Activated naive CD4-positive, alpha-beta T cell (primary cell): ENCODE measurements at places on chromosomes 13 and 19.

DNA sequence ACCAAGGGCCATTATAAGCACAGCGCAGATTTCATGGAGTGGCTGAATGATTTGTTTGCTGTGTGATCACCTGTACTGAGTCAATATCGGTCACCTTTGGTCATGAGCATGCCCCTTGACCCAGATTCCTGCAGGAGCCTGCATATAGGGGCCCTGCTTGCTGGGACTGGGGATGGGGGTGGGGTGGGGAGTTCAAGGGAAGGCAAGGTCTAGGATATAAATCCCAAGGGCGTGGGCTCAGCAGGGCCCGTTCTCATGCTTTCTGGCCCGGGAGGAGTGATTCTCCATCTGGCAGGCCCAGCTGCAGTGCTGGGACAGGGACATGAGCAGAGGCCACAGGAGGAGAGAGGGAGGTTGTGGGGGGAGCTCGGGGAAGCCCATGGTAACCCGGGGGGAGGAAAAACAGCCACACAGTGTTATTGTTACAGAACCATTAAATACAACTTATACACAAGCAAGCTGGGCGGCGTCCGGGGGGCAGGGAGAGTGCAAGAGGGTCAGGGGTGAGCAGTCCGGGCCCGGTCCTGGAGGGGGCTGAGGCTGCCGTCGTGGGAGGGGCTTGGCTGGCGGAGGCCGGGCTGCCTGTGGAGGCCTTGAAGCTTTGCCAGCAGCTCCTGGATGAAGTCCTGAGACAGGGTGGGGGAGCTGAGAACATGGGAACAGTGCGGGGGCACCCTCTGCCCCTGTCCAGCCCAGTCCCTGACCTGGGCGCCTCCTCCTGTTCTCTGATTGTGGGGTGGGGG lies 5.2 kb downstream of the PPP1R14A start:
- DNase-seq, result no peak

GRCh38 chr19:33416307-33417215 lies 43.1 kb downstream of the CEBPG start:
- DNase-seq, result peak; percentile 58

GRCh38 chr19:36876993-36877938 lies 26.6 kb downstream of the ZNF345 start:
- DNase-seq, result no peak

DNA sequence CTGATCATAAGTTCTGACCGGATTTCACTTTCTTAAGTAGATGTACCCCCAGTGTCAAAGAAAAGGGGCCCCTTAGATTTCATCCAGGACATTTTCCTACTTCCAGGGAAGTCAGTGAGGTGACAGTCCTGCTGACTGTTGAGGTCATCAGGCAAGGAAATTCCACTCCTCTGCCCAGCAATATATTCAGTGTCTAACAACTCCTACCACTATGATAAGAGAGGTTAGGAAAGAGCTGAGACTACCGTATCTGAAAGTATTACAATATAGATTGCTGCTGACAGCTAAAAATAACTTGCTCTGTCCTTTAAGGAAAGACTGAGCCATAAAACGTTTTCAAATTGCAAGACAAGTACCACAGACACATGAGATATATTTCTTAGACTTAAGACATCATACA lies 325.1 kb downstream of the EFNB2 start:
- no peak for DNase-seq

DNA sequence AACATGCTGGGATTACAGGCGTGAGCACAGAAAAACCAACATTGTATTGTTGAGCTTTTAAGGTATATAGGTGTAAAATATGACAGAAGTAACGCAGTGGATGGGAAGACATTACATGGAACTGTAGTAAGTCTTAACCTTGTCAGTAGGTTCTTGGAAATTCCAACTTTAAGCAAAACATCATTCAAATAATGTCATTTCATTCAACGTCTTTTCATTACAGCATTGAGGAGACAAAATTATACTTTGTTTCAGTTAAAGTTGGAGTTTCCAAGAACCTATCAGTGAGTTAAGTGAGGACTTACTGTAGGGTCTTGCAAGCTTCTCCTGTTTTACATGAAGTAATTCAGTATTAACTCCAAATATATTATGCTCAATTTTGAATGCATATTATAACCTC lies 27.0 kb upstream of the GPR183 start:
- no peak for DNase-seq

DNA sequence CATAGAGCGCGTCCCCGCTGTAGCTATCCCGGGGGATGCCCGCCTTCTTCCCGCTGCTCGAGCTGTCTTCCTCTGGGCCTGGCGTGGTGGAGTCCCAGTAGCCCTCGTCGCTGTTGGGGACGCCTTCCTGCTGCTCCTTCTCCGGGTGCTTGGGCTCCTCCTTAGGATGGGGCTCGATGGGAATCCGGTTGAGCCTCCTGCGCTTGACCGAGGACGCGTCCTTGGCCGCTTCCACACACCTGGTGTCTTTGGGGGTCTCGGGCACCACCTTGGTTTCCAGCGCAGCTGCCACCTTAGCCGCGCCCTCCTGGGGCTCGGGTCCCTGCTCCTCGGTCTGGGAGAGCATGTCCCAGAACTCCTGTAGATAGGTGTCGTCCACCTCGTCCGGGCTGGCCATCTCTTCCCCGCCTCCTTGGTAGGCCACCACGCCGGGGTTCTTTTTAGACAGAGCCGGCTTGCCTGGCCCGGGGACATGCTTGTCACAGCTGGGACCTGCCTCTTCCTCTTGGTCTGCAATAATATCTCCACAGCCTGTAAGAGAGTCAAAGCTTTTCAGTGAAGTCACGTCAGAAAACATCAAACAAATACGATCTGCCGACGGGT lies 2.0 kb downstream of the AMER2 start:
- DNase-seq, result no peak

DNA sequence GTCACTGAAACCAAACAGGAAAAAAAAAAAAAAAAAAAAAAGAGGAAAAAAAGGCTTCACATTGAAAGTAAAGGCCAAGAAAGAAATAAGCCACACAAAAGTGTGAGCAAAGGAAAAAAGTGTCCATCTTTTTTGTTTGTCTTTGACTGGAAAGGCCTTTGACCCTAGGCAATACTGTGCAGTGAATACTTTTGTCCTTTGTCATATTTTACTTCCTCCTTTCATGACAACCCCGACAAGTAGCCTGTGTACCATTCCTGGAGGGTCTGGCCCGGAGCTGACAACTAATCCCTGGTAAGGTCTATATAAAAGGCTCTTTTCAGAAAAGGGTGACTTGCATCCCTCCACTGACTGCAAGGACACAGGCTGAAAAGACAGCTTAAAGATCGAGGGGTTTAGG lies 12.9 kb upstream of the MICU2 start:
- no peak for DNase-seq

- no peak for DNase-seq
Measured at GRCh38 chr13:110305949-110306339, 1.0 kb downstream of the COL4A1 start.

GRCh38 chr19:6516659-6517291 lies 14.1 kb upstream of the TNFSF9 start:
- DNase-seq, result peak; percentile 87

GRCh38 chr13:21176982-21177284 lies 475 bp downstream of the MRPL57 start:
- DNase-seq, result no peak

- no peak for DNase-seq
Measured at GRCh38 chr13:20441879-20442278, 83.8 kb downstream of the CRYL1 start.

- DNase-seq, result no peak
Measured at GRCh38 chr19:10981252-10981895, 20.5 kb downstream of the SMARCA4 start.

- DNase-seq, result no peak
Measured at GRCh38 chr13:41289463-41289881, 21.6 kb upstream of the NAA16 start.

DNA sequence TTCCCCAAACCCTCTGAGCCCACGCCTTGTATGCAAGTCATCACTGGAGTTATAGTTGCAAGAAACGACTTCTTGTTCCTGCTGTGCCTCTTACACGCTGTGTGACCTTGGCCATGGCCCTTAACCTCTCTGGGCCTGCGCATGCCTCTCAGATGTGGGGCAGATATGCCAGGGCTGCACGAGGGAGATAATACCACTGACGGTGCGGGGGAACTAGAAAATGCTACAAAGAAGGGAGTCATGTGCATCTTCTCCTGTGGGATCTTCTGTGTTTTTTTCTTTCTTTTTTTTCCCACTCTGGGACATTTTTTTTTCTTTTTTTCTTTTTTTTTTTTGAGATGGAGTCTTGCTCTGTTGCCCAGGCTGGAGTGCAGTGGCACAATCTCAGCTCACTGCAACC lies 4.3 kb upstream of the SAMD1 start:
- DNase-seq, result no peak

GRCh38 chr13:24119626-24120508 lies 40.7 kb upstream of the SPATA13 start:
- DNase-seq, result no peak

DNA sequence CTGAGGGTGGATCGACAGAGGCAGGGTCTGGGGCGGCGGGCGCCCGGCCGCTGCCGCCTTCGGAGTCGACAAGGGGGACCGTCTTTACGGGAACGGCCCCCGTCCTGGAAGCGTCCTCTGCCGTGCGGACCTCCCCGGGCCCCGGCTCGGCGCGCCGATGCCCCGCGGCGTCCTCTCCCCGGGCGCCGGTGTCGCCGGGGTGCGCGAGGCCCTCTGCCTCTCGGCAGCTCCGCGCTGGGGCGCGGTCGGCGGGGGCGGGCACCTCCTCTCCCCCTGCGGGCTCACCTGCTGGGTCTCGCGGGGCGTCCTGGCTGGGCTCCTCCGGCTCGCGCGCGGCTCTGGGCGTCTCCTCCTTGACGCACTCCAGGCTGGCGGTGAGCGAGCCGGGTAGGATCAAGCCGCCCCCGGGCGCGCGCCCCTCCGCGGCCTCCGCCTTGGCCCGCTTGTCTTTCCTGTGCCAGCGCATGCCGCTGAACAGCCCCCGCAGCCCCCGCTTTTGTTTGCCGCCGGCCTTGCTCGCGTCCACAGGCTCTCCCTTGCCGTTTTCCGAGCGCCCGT lies 1.5 kb downstream of the AMER2 start:
- no peak for DNase-seq

DNA sequence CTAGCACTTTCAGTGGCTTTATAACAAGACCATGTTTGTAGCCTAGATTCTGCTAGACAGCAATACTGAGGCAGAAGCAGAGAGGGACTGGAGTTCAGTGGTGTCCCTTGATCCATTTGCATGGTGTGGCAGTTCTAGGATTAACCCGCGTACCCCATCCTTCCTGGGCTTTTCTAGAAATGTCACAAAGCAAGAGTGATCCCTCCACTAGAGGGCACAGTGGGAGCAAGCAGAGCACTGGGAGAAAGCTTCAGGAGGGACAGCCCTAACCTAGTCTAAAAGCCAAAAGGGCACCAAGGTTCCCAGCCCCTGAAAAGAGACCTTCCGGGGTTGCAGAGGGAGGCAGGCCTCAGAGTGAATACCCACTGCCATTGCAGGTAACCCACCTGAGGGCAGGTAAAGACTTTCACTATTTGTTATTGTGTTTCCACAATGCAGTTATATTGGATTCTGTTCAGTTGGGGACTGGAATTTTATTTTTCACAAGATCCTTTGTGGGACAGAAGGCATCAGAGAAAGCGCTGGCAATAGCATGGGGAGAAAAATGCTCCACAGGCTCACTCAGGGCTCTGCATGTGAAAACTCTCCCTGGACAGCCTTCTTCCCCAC lies 170.6 kb downstream of the FLT1 start:
- peak; percentile 0 for DNase-seq

DNA sequence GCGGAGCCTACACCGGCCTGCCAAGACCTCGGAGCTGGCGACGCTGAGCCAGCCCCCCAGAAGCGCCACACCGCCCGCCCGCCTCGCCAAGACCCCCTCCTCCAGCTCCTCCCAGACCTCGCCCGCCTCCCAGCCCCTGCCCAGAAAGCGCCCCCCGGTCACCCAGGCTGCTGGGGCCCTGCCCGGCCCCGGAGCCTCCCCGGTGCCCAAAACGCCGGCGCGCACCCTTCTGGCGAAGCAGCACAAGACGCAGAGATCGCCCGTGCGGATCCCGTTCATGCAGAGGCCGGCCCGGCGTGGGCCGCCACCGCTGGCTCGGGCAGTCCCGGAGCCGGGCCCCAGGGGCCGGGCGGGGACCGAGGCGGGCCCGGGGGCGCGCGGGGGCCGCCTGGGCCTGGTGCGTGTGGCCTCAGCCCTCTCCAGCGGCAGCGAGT lies 10.2 kb downstream of the C19orf25 start:
- DNase-seq, result no peak
